Fibroblast of the aortic adventitia (primary cell): ENCODE measurements at places on chromosomes 3 and 15. TPM values are rescaled to one million over a fixed set of nuclear protein-coding genes. Genes with fewer than 3 reads are reported as not detected.

CFAP44 gene
- total RNA-seq, result 5.1 and 11.0 TPM in 2 replicates

SLC12A1 gene
- total RNA-seq, result under 0.01 TPM in 1 of 2 replicates, not detected in the other

SATB1 gene
- total RNA-seq, result 23.3 and 62.5 TPM in 2 replicates

TMEM207 gene
- total RNA-seq, result not detected in 2 replicates

COL6A5 gene
- under 0.01 TPM in 1 of 2 replicates, not detected in the other for total RNA-seq

C2CD4B gene
- not detected in 2 replicates for total RNA-seq

SLC2A2 gene
- not detected in 2 replicates for total RNA-seq

FNDC3B gene
- total RNA-seq, result 53.0 and 139 TPM in 2 replicates

ECE2 gene
- not detected in 2 replicates for total RNA-seq

SGO1 gene
- total RNA-seq, result 0.90 and 14.5 TPM in 2 replicates

A4GNT gene
- total RNA-seq, result not detected in 2 replicates

TRH gene
- total RNA-seq, result 2.5 TPM in 1 of 2 replicates, not detected in the other

RTP3 gene
- total RNA-seq, result not detected in 2 replicates

ANKUB1 gene
- not detected in 2 replicates for total RNA-seq

ST3GAL6 gene
- total RNA-seq, result 2.3 and 3.5 TPM in 2 replicates

FES gene
- 19.0 and 23.1 TPM in 2 replicates for total RNA-seq
